ENCODE measurements at places on chromosomes 16 and 17.
A peak's percentile ranks its signal among the peaks of the same experiment; 100 is the strongest.

GRCh38 chr16:49472598-49472997 lies 99.0 kb downstream of the C16orf78 start:
- peak; percentile 40 for DNase-seq

DNA sequence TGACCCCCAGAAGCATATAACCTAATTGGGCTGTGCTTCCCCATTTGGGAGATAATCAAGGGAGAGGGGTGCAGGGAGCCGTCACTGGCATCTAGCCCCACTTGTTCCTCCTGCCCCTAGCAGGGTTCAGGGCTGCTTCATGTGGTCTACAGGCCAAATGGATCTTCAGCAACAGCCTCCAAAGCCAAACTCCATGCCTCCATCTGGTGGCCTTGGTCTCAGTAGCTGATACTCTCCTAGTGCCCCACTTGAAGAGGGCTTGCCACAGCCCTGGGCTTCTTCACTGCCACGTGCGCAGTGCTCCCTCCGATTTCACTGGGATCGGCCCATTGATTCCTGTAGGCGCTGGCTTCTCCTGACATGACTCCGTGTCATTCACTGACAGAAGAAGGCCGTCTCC lies 24.6 kb downstream of the LYRM9 start:
- no peak for DNase-seq

DNA sequence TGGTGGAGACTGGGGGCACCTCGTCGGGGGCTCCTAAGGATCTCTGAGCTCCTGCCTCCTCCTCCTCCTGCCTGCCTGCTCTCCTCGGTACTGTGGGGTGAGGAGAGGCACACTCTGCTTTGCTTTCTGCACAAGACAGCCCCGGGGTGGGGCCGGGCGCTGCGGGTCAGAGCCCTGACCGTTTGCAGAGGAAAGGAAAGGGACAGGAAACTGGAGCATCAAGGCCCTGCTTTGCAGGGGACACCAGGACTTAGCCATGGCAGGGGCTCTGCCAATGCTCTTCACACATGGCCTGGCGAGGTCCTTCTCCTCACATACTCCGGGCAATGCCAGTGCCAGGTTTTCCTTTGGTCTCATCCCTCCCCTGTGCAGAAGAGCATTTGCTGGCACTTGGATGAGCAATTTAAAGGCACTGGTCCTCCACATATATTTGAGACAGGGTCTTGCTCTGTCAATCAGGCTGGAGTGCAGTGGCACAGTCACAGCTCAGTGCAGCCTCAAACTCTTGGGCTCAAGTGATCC lies 23.8 kb upstream of the DOC2B start:
- DNase-seq: peak; percentile 54

GRCh38 chr17:61331178-61331577 lies 68.5 kb upstream of the TBX2 start:
- DNase-seq: no peak

DNA sequence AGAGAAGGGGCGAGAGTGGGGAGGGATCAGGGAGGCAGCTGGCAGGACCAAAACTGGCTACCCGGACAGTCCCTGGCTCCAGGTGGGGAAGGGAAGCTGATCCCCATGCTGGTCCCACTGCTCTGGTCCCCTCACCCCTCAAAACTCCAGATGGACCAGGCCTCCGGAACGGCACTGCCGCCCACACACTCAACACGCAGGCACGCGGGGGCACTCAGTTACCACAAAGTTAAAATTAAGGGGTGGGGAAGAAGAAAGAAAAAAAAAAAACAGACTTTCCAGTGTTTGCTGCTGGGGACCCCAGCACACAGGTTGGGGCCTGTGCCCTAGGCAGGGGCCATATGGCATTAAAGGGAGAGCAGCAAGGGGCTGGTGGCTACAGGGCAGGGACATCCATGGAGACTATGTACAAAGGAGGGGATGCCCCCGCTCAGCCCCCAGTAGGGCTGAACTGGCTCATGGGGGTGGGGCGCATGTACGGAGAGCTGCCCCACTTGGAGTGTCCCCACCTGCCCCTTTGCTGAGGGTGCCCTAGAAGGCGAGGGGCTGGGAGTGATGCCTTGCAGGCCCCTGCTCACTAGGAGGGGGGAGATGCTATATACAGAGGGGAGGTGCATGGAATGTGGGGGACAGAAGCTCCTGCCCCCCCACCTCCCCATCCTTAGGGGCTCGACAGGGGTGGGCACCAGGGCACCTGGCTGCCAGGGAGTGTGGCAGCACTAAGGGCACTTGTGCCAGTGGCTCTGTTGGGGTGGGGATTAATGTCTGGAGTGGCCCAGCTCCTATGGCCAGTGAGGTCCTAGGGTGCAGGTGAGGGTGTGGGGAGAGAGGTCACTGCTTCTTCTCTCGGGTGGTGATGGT lies 5.6 kb downstream of the TP53I13 start:
- peak; percentile 64 for DNase-seq

Data from sigmoid colon (tissue), 7 donors.